Osteocyte (in vitro differentiated cells): ENCODE measurements at places on chromosomes 2 and 18. TPM values are rescaled to one million over a fixed set of nuclear protein-coding genes. Genes with fewer than 3 reads are reported as not detected.

- peaks cover 64% of the 10 kb centered on the region for H3K4me1 ChIP-seq
- H3K36me3 ChIP-seq = no peaks in the 10 kb centered on the region
- H3K4me3 ChIP-seq = no peak overlapping the region
- H3K27ac ChIP-seq = peak overlapping the region; percentile 95
- DNase-seq = no peak
- no peaks in the 10 kb centered on the region for H3K27me3 ChIP-seq
Measured at GRCh38 chr2:215526341-215526740, 90.5 kb upstream of the FN1 start.

Gene CPS1
- total RNA-seq = 17.9 and 22.3 TPM in 2 replicates

DNA sequence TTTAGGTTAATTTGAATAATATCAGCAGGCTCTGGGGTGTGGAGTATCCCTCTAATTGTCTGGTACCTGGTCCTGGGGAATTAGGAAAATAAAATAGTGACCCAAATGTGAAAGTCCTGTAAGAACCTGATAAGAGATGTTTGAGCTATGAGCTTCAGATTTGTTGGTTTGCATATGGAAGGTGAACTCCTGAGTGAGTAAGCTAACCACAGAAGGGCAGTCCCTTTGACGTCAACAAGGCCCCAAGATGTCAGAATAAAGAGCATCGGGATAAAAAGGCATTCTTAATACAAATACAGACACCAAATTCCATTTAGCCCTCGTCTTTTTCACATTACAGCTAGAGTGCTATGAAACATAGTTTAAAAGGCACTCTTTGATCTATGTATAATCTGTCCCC, 1366.3 kb upstream of the TMEFF2 start:
- H3K4me1 ChIP-seq = peaks cover 4% of the 10 kb centered on the region
- H3K4me3 ChIP-seq = no peak overlapping the region
- DNase-seq = no peak
- no peaks in the 10 kb centered on the region for H3K36me3 ChIP-seq

GRCh38 chr2:101518578-101519492, 43.9 kb upstream of the RFX8 start:
- no peaks in the 10 kb centered on the region for H3K36me3 ChIP-seq
- no peaks in the 10 kb centered on the region for H3K27me3 ChIP-seq

Gene TSPYL6
- total RNA-seq = not detected in 2 replicates

DNA sequence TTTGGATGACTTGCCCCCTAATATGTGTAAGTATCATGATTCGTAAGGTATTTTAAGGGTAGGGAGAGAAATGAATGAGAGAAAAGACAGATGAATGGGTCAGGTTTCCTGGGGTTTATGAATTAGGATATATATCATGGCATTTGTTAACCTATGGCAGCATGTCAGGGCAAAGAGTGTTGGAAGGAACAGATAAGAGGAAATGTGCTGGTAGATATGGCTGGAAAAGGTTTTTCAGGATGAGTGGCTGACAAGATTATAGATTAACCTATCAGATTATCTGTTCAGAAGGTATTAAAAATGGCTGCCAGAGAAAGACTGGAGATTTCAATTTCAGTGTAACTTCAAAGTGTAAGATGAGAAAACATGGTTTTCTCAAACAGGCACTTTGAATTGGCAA, 67.8 kb downstream of the SRBD1 start:
- no peaks in the 10 kb centered on the region for H3K27me3 ChIP-seq
- no peak for DNase-seq
- no peak overlapping the region for H3K27ac ChIP-seq
- peaks cover 29% of the 10 kb centered on the region for H3K36me3 ChIP-seq
- no peak overlapping the region for H3K4me3 ChIP-seq

Gene PAX8
- total RNA-seq = not detected in 2 replicates

GRCh38 chr2:107621186-107622165, 205.2 kb upstream of the RGPD4 start:
- H3K27me3 ChIP-seq = peaks cover 3% of the 10 kb centered on the region
- DNase-seq = no peak
- H3K27ac ChIP-seq = no peak overlapping the region
- H3K4me3 ChIP-seq = no peak overlapping the region
- no peaks in the 10 kb centered on the region for H3K36me3 ChIP-seq

DNA sequence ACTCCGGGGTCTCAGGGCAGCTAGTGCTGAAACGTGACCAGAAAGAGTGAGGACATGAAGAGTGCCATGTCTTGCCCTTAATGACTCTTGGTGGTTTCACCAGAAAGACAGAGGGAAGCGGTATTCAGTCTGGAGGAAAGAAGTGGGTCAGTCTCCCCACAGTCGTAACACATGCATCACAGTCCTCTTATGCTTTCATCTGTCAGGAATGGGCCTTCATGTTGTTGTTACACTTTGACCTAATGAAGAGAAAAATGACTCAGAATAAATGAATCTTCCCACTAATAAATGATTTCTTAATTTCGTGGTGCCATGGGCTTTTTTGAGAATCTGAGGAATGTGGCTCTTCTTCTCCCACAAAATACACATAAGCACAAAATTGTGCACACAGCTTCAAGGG, 103.2 kb downstream of the SLC8A1 start:
- H3K27me3 ChIP-seq = no peaks in the 10 kb centered on the region
- no peak for DNase-seq
- H3K36me3 ChIP-seq = no peaks in the 10 kb centered on the region
- no peak overlapping the region for H3K4me3 ChIP-seq

GRCh38 chr2:56505885-56506284, 322.1 kb downstream of the CCDC85A start:
- no peak overlapping the region for H3K4me3 ChIP-seq
- no peaks in the 10 kb centered on the region for H3K27me3 ChIP-seq
- H3K4me1 ChIP-seq = no peaks in the 10 kb centered on the region
- no peaks in the 10 kb centered on the region for H3K36me3 ChIP-seq

DNA sequence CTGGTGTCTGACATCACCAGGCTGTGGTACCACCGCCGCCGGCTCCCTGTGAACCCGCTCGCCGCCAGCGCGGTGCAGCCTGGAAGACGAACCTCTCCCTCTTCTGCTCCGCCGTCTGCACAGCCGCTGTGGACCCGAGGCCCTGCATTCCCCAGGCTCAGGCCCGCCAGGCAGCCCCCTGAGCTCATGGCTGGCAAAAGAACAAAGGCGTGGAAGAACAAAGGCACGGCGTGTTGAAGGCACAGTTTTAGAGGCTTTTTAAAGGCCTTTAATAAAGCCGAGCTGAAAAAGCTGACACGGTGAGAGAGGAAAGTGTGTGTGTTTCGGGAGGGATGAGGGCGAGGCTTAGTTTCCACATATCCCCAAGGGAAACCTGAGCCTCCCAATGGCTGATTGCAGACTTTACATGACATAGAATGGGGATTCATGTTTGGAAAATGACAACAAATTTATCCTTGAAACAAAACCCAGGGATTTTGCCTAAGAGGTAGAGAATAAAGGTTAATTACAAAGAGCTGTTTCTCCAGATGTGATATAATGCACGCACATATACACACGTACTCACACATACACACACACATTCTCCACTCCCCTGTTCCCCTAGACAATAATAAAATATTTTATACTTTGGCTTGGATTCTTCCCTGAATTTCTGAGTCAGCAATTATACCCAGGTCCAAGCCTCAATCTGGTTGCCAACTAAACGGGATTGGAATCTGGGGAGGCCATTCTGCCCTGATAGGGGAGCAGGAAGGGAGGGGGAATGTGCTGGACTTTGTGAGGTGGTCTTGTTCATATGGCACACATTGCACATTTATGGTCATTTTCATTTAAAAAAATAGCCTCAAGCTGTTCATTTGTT, 39.7 kb downstream of the RFX8 start:
- H3K4me1 ChIP-seq = peaks cover 6% of the 10 kb centered on the region
- H3K27ac ChIP-seq = no peak overlapping the region
- H3K4me3 ChIP-seq = no peak overlapping the region
- no peaks in the 10 kb centered on the region for H3K27me3 ChIP-seq
- DNase-seq = peak; percentile 25

Gene CIDEA
- total RNA-seq = not detected in 2 replicates

- no peak for DNase-seq
- peaks cover 4% of the 10 kb centered on the region for H3K4me1 ChIP-seq
- peaks cover 45% of the 10 kb centered on the region for H3K27me3 ChIP-seq
- no peaks in the 10 kb centered on the region for H3K36me3 ChIP-seq
- H3K4me3 ChIP-seq = no peak overlapping the region
- H3K27ac ChIP-seq = no peak overlapping the region
Measured at GRCh38 chr18:3703732-3704176, 253.8 kb downstream of the TGIF1 start.

- peak overlapping the region; percentile 81 for H3K27ac ChIP-seq
- H3K27me3 ChIP-seq = no peaks in the 10 kb centered on the region
- H3K36me3 ChIP-seq = peaks cover 1% of the 10 kb centered on the region
- peaks cover 44% of the 10 kb centered on the region for H3K4me1 ChIP-seq
Measured at GRCh38 chr18:57801761-57802212, 1.3 kb downstream of the ATP8B1 start.

GRCh38 chr2:121595012-121595891, 54.0 kb downstream of the CLASP1 start:
- no peaks in the 10 kb centered on the region for H3K36me3 ChIP-seq
- H3K4me3 ChIP-seq = no peak overlapping the region
- H3K4me1 ChIP-seq = peaks cover 11% of the 10 kb centered on the region
- peak overlapping the region; percentile 71 for H3K27ac ChIP-seq

GRCh38 chr18:55485666-55486065, 102.3 kb downstream of the TCF4 start:
- H3K27ac ChIP-seq = no peak overlapping the region
- peaks cover 2% of the 10 kb centered on the region for H3K36me3 ChIP-seq
- no peak for DNase-seq
- no peak overlapping the region for H3K4me3 ChIP-seq
- peaks cover 6% of the 10 kb centered on the region for H3K4me1 ChIP-seq

DNA sequence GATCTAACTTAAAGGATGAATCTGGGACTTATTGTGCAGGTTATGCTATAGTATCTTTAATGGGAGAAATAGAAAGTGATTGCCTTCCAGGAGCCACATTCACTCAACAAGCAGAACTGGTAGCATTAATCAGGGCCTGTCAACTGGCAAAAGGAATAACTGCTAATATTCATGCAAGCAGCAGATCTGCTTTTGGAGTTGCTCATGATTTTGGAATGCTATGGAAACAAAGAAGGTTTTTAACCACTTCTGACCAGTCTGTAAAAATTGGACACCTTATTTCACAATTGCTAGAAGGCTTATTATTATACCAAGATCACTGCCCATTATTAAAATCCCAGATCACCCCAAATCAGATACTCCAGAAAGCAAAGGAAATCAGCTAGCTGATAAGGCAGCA, 200.4 kb downstream of the MREG start:
- H3K4me3 ChIP-seq = no peak overlapping the region
- peaks cover 27% of the 10 kb centered on the region for H3K4me1 ChIP-seq
- no peak overlapping the region for H3K27ac ChIP-seq

Gene FANCL
- total RNA-seq = 14.6 and 15.3 TPM in 2 replicates

Gene TRABD2A
- 0.21 and 0.99 TPM in 2 replicates for total RNA-seq

Gene MC2R
- not detected in 2 replicates for total RNA-seq

Gene PPP1R1C
- 1.5 and 1.6 TPM in 2 replicates for total RNA-seq

- H3K4me1 ChIP-seq = peaks cover 43% of the 10 kb centered on the region
- H3K4me3 ChIP-seq = no peak overlapping the region
- no peaks in the 10 kb centered on the region for H3K27me3 ChIP-seq
- no peak for DNase-seq
Measured at GRCh38 chr2:188569431-188570165, 277.9 kb downstream of the GULP1 start.

GRCh38 chr18:44764863-44765262, 84.2 kb downstream of the SETBP1 start:
- H3K27ac ChIP-seq = no peak overlapping the region
- no peak for DNase-seq
- no peak overlapping the region for H3K4me3 ChIP-seq

DNA sequence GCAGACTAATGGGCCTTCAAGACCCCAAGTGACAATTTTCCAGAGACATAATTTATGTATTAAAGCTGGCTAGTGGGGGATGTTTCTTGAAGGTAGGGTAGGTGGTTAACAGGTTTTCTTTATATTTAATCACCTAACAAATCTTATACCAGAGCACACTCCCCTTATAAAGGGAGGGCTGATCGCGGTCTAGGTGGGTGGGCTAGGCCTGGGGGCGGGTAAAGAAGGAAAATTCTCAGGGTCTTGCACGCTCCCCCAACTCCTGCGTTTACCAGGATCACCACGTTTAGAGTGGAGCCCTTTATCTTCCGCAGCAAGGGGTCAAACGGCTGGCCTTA, 19.9 kb upstream of the CXXC1 start:
- H3K27ac ChIP-seq = no peak overlapping the region
- H3K27me3 ChIP-seq = peaks cover 25% of the 10 kb centered on the region
- H3K36me3 ChIP-seq = no peaks in the 10 kb centered on the region
- peak overlapping the region; percentile 82 for H3K4me3 ChIP-seq

DNA sequence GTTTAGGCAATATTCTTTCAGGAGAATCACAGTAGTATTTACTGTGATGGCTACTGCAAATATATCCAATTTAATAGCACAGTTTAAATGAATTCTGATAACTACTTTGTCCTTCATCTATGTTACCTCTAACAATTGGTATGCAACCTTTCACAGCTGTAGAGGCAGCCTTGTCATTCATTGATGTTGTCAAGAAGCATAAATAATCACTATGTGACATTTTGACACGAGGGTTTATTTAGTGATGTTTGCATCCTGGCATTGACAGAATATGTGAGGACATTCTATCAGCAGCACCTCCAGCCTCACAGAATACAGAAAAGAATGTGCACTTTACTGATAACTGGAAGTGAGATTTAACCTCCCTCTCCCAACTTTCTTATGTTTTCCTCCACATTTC, 9.3 kb upstream of the KCNJ3 start:
- H3K36me3 ChIP-seq = no peaks in the 10 kb centered on the region
- H3K4me3 ChIP-seq = no peak overlapping the region
- H3K27me3 ChIP-seq = peaks cover 3% of the 10 kb centered on the region
- no peak overlapping the region for H3K27ac ChIP-seq
